Posterior cingulate gyrus (tissue), 11 donors: ENCODE measurements at places on chromosomes 5 and 9.

GRCh38 chr9:20197976-20198685 lies 409.3 kb upstream of the SLC24A2 start:
- no peak for DNase-seq

DNA sequence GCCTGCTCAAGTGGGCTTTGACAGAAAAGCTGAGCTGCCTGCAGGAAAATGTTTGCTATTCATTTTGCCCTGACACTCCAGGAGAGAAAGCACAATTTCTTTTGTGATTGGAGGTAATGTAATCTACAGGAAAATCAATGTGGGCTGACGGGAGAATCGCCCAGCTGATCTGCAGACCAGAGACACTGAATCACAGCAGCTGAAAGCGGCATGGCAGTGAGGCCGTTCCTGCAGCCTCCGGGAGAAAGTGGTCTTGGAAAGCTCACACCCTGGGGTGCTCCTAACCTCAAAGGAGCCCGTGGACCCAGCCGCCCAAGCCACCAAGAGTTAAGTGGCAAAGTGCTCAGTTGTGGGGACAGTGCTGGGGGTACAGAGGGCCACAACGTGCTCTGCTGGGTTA lies 593.6 kb downstream of the BNC2 start:
- no peak for DNase-seq

DNA sequence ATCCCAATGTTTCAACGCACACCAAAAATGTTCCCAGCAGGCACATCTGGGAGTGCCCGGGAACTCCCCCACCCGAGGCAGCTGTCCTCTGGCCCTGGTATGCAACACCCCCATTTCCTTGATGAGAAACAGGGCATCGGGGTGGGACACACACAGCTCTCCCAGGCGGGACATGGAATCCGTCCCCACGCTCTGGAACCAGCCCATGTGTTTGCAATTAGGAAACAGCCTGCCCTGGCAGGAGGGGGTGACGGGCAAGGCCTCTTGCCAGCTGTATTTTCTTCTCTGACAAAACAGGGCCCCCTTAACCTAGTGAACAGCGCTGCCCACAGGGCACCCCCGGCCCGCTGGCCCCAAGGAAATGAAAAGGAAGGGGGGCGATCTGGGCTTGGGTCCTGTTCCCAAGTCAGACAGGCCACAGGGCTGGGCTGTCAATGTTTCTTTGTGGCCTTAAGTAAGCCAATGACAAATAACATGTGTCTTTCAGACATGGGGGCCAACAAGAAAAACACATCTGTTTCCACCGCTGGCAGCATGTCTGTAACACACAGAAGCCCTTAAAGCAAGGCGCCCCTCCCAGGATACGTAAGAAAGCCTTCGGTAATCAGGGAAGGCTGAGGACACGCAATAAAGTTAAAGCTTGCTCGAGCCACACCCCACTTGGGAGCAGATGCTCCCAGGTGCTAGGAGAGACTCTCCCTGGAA lies 125.3 kb downstream of the ROR2 start:
- no peak for DNase-seq

DNA sequence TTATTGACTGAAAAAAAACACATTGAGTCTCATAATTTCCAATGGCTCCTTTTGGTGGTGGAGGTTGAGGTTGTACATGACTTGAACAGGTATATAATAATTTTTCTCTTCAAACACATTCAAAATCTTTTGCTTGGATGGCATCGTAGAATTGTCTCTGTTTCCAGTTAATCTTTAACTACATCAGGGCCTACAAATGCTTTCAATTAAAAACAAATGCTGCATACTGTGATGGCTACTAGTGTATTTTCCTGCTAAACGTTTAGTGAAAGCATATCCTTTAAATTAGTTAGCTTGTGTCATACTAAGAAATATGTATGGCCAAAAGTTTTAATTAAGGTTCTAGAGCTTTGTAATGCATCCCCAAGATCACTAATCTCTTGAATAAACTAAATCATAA lies 313.8 kb downstream of the SLF1 start:
- DNase-seq = no peak

- DNase-seq = no peak
Measured at GRCh38 chr5:79236362-79236969, 535 bp downstream of the JMY start.

DNA sequence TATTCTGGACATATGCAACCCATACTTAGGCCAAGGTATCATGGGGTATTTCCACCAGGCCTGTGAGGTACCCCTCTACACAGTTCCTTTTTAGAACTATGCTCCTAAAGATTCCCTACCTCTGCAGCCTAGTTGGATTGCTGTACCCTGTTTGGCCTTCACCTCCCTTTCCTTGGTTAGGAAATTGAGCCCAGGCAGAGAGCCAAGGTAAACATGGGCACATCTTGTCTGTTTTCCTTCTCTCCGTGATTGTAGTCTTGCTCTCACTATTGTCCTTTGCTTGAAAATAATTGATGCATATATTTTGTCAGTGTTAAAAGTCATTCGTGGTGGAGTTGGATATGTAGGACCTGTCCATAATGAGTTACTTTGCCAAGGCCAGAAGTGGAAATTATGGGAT lies 26.7 kb downstream of the BDP1 start:
- no peak for DNase-seq

GRCh38 chr5:158513490-158514318 lies 586.0 kb downstream of the EBF1 start:
- DNase-seq = no peak

DNA sequence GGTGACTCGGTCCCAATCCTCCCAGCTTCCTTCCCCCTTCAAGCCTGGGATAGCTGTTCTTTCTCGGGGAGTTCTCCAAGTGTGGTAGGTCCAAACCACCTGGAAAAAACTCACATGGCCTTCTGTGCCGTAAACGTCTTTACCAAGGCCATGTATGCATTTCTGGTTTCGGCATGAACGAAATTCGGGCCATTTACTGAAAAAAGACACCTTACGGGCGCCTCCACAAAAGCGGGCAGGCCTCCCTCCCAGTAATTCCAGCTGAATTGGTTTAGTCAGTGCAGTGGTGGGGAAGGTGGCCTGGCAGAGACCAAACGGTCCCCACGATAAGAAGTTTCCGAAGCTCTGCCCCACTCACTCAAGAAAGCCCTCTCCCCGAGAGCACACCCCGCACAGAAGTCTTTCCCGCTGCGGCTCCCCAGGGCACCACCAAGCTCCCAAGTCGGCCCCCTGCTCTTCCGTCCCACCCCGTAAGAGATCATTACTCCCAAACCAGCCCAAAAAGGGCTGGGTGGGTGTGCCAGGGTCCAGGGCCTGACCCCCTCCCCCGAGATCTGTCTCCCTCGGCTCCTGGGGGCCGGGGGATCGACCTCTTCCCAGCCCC lies 86.3 kb upstream of the MELK start:
- DNase-seq = peak; percentile 17

GRCh38 chr9:10538073-10538472 lies 74.7 kb downstream of the PTPRD start:
- DNase-seq = no peak

- DNase-seq = no peak
Measured at GRCh38 chr5:10797261-10797660, 36.2 kb upstream of the DAP start.
